ENCODE measurements at places on chromosomes 7 and 10.

GRCh38 chr7:44654255-44654796 is 47.9 kb downstream of the OGDH start:
- no peak overlapping the region for H3K27ac ChIP-seq
- H3K4me1 ChIP-seq: no peaks in the 10 kb centered on the region
- peaks cover 43% of the 10 kb centered on the region for H3K36me3 ChIP-seq

GRCh38 chr10:74453169-74453568 is 302.1 kb downstream of the ADK start:
- peaks cover 23% of the 10 kb centered on the region for H3K4me1 ChIP-seq
- no peak overlapping the region for H3K4me3 ChIP-seq
- no peak for DNase-seq
- H3K27me3 ChIP-seq: no peaks in the 10 kb centered on the region

DNA sequence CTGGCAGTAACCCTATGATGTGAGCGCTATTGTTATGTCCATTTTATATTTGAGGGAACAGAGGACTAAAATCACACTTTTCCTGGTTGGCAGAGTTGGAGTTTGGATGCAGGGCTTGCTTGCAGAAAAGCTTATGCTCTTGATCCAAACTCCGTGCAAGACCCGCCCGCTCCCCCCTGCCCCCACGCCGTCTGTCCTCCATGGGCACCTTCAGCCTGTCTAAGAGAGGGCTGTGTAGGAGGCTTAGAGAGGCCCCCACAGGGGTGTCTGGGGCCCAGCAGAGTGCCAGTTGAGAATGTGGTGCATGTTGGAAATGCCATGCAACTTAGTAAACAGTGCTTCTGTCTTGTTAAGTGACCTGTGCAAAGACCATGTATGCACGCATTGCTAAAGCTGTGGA is 170.5 kb upstream of the NPY start:
- H3K27ac ChIP-seq: no peak overlapping the region
- H3K27me3 ChIP-seq: no peaks in the 10 kb centered on the region
- no peak for DNase-seq

GRCh38 chr7:29891766-29892165 is 85.5 kb downstream of the WIPF3 start:
- H3K27ac ChIP-seq: no peak overlapping the region
- no peak overlapping the region for H3K4me3 ChIP-seq
- DNase-seq: no peak
- no peaks in the 10 kb centered on the region for H3K36me3 ChIP-seq
- H3K27me3 ChIP-seq: no peaks in the 10 kb centered on the region
- H3K4me1 ChIP-seq: no peaks in the 10 kb centered on the region
